NCI-H2107 (cell line): ENCODE measurements at places on chromosomes 3 and 15.

- DNase-seq, result no peak
Observed at GRCh38 chr15:38547255-38547997, 17.2 kb downstream of the RASGRP1 start.

DNA sequence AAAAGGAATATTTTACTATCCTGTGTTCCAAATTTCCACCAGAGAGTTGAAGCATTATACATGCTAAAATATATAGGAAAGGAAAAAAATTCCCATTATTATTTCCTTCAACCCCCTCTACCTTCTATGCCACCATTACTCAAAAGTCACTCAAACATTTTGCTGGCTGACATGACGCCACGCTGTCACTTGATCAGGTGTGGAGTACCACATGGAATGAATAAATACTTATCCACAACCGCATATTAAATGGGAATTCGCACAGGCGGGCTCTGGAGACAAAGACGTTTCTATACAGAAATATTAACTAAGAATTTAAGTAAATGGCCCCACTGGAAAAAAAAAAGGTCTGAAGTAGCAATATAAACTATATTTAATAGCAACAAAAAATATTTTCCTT lies 266.4 kb downstream of the FOXP1 start:
- DNase-seq, result no peak

DNA sequence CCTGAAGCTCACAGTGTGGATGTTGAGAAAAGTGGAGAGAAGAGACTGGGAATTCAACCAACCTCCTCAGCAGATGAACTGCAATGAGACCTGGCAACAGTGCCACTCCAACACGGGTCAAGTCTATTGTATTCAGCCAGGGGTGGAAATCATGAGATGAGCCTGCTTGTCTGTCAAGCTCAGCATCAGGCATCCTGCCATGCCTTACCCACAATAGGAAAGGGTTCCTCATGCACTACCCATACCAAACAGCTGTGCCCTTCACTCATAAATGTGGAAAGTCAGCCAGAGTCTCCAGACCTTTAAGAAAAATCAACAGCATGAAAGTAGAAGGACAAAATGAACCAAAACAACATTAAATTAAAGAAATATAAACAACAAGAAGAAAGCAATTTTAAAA lies 542.1 kb downstream of the EPHB1 start:
- no peak for DNase-seq

DNA sequence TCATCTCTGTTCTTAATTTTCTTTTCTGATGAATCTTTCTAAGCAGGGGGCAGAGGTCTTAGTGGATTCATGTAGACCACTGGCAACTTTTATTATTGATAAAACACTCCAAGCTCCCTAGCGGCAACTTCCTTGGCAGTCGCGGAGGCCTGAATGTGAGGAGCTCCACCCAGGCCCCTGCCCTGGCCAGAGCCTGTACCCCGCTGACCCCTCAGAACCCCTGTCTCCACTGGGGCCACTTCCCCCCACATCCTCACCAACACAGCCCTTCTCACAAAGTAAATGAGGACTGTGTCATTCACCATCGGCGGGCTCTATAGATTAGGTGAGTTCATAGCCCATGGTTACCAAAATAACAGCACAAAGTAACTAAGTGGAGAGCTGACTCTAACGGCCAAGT lies 111.6 kb downstream of the TPRA1 start:
- no peak for DNase-seq

GRCh38 chr15:98562331-98562937 lies 85.9 kb upstream of the IGF1R start:
- DNase-seq, result no peak
